ENCODE measurements at places on chromosomes 13 and 19.

DNA sequence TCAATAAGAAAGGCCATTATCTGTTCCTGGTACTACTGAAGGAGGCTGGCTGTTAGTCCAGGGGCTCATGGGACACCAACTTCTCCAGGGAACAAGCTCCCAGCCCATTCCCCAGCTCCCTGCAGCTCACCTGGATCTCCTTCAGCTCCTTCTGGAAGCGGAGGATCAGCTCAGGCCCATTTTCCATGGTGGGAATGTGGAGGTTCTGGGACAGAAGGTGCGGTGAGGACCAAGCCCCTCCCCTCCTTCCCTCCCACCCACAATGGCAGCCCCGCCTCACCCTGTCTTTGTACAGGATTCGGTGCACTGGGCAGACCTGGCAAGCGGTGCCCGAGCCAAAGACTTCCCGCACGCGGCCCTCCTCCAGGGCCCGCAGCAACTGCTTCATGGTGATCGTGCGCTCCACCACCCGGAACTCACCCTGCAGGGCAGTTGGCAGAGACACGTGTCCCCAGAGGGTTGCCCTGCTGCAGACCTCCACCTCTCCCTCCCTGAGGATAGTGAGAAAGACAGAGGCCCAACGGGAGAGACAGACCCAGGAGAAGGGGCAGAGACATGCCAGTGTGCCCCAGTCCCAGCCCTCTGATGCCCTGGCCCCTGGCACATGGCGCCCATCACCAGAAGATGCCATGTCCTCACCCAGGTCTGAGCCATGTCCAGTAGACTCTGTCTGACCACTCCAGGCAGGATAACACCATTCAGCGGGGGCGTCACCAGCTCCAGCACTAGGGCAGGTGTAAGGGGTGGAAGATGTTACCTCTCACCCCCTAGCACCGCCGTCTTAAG lies 14.3 kb downstream of the BCAT2 start:
- no peaks in the 10 kb centered on the region for H3K27me3 ChIP-seq
- peak; percentile 76 for DNase-seq
- H3K4me3 ChIP-seq: no peak overlapping the region
- H3K4me1 ChIP-seq: peaks cover 14% of the 10 kb centered on the region

DNA sequence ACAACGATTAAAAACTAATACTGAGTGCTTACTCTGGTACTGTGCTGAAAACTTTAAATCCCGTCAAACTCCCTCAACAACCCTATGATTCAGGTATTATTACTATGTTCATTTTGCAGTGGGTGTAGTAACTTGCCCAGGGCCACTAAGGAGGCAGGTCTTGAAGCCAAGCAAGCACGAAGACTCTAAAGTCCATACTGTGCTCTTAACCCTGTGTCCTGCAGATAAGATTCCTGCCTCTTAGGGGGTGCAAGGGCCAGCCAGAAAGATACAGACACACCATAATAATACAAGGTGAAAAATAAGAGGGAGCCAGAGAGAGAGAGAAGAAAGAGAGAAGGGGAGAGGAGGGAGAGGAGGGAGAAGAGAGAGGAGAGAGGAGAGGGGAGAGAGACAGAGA lies 95.5 kb downstream of the CDADC1 start:
- DNase-seq: no peak
- no peak overlapping the region for H3K27ac ChIP-seq
- H3K4me1 ChIP-seq: no peaks in the 10 kb centered on the region
- no peak overlapping the region for H3K4me3 ChIP-seq

DNA sequence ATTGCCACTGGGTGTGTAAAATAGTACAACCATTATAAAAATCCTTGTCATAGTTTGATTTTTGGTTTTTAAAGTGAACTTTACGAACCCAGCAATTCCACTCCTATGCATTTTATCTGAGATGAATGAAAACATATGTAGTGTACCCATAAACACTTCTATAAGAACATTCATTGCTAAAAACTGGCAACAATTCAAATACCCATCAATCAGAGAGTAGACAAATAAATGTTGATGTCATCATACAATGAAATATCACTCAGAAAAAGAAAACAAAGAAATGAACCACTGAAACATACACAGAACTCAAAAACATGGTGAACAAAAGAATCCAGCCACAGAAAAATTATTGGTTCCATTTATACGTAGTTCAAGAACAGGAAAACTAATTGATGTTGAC lies 202.3 kb downstream of the ABCC4 start:
- H3K27ac ChIP-seq: peak overlapping the region; percentile 96
- H3K27me3 ChIP-seq: no peaks in the 10 kb centered on the region
- no peaks in the 10 kb centered on the region for H3K36me3 ChIP-seq

- peaks cover 3% of the 10 kb centered on the region for H3K4me1 ChIP-seq
- H3K4me3 ChIP-seq: no peak overlapping the region
- no peak overlapping the region for H3K27ac ChIP-seq
- no peaks in the 10 kb centered on the region for H3K27me3 ChIP-seq
- no peaks in the 10 kb centered on the region for H3K36me3 ChIP-seq
- peak; percentile 69 for DNase-seq
These were observed 32.2 kb downstream of the TMEM161A start for GRCh38 chr19:19106056-19106551.

DNA sequence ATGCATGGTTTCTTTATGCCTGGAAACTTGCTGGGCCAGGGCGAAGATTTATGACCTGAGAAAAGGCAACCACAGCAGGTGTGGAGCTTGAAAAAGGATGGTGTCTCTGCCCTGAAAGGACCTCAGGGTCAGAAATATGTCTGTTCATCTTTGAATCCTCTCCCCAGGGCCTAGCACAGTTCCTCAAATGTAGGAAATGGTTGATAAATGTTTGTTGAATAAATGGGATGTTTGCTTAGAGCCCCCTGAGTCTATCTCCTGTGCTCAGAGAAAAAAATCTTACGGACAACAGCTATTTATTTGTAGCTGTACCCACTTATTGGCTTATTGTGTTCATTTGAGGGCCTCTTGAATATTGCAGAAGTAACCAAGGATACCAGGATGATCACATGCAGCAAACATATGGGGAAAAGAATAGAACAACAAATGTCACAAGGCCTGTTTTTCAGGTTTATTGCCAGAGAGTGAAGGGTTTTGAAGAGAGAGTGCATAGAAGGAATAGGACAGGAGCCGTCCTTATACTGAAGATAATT lies 114.5 kb downstream of the KLF5 start:
- no peak overlapping the region for H3K27ac ChIP-seq
- DNase-seq: no peak
- H3K27me3 ChIP-seq: no peaks in the 10 kb centered on the region
- H3K36me3 ChIP-seq: no peaks in the 10 kb centered on the region

- H3K36me3 ChIP-seq: peaks cover 42% of the 10 kb centered on the region
- peak overlapping the region; percentile 41 for H3K27ac ChIP-seq
- no peaks in the 10 kb centered on the region for H3K27me3 ChIP-seq
- DNase-seq: peak; percentile 21
These were observed 10.4 kb downstream of the CLASRP start for GRCh38 chr19:45049073-45049736.

Data from osteoblast (primary cell).